ENCODE measurements at places on chromosomes 1 and 21. TPM values are rescaled to one million over a fixed set of nuclear protein-coding genes. Genes with fewer than 3 reads are reported as not detected.
A peak's percentile ranks its signal among the peaks of the same experiment; 100 is the strongest.

Gene NCAM2
- total RNA-seq: 54.5 TPM

Gene TSPAN1
- total RNA-seq: 0.58 TPM

Gene TBX15
- 2.7 TPM for total RNA-seq

Gene USH2A
- not detected for total RNA-seq

GRCh38 chr21:41169701-41170100 lies 1.7 kb downstream of the BACE2 start:
- no peak for DNase-seq
- H3K4me3 ChIP-seq: no peak overlapping the region
- no peak overlapping the region for H3K27ac ChIP-seq
- peaks cover 16% of the 10 kb centered on the region for H3K4me1 ChIP-seq
- no peaks in the 10 kb centered on the region for H3K27me3 ChIP-seq
- no peaks in the 10 kb centered on the region for H3K36me3 ChIP-seq

DNA sequence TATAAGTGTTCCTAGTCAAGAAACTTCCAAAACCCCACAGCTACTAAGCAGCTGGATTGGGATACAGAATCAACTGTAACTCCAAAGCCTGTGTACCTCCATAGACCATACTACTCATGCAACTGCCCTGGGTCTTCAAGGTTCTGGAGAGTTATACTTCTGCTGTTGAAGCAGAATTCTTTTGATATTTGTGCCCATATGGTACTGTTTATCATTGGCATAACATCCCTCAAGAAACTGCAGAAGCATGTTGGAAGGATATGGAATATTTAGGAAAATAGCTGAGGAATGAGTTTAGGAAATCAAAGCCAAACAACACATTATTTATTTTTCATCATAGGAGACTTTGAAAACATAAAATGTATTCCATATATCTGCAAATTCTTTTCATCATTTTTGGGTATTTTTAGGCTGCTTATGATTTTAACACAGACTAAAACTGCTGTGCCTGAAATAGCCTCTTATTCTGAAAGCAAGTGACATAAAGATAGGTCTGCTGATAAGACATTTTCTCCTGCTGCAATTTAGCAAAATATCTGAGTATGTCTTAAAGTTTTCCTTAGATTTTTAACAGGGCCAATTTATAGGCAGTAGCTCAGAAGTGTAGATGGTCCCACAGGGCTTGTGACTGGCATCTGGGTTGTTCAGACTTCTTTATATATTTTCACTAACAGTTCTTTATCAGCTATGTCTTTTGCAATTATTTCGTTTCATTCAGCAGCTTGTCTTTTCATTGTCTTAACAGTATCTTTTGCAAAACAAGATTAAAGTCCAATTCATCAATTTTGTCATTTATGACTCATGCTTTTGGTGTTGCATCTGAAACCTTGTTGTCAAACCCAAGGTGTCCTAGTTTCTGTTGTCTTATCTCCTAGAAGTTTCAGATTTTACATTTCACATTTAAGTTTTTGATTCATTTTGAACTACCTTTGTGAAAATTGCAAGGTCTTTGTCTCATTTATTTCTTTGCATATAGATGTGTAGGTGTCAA lies 41.1 kb upstream of the ZNF124 start:
- no peak for DNase-seq
- peaks cover 16% of the 10 kb centered on the region for H3K36me3 ChIP-seq
- H3K27me3 ChIP-seq: no peaks in the 10 kb centered on the region

DNA sequence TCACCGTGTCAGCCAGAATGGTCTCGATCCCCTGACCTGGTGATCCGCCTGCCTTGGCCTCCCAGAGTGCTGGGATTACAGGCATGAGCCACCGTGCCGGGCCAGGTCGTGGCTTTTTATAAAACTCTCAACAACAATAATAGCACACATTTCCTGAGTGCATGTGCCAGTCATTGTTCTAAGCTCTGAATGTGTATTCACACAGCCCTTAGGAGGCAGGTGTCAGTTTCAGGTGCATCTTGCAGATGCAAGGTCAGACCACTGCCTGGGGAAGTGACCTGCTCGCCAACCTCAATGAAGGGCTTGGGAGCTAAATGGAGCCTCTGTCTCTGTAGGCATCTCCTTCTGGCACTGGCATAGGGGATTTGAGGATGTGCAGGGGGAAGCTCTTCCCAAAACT lies 1.6 kb upstream of the LEFTY2 start:
- no peak overlapping the region for H3K4me3 ChIP-seq
- peaks cover 7% of the 10 kb centered on the region for H3K4me1 ChIP-seq
- H3K27ac ChIP-seq: no peak overlapping the region
- no peaks in the 10 kb centered on the region for H3K27me3 ChIP-seq
- DNase-seq: no peak

GRCh38 chr1:109210058-109210457 lies 3.7 kb upstream of the SARS1 start:
- DNase-seq: no peak
- peaks cover 15% of the 10 kb centered on the region for H3K4me1 ChIP-seq
- no peaks in the 10 kb centered on the region for H3K27me3 ChIP-seq
- peaks cover 3% of the 10 kb centered on the region for H3K36me3 ChIP-seq
- H3K4me3 ChIP-seq: no peak overlapping the region

Gene MXRA8
- 9.1 TPM for total RNA-seq

Gene GABPA
- total RNA-seq: 24.8 TPM

Gene CAPN8
- total RNA-seq: not detected

GRCh38 chr1:116560704-116561490 lies 9.9 kb downstream of the CD58 start:
- H3K27ac ChIP-seq: peak overlapping the region; percentile 6
- no peaks in the 10 kb centered on the region for H3K27me3 ChIP-seq
- H3K4me1 ChIP-seq: peaks cover 21% of the 10 kb centered on the region
- peaks cover 3% of the 10 kb centered on the region for H3K36me3 ChIP-seq

DNA sequence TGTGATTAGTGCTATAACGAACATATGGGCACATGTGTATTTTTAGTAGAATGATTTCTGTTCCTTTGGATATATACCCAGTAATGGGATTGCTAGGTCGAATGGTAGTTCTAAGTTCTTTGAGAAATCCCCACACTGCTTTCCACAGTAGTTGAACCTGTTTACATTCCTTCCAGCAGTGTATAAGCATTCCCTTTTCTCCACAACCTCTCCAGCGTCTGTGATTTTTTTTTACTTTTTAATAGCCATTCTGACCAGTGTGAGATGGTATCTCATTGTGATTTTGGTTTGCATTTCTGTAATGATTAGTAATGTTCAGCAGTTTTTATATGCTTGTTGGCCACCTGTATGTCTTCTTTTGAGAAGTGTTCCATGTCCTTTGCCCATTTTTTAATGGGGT lies 81.8 kb upstream of the SLC44A3 start:
- no peak overlapping the region for H3K4me3 ChIP-seq
- H3K27me3 ChIP-seq: no peaks in the 10 kb centered on the region
- H3K36me3 ChIP-seq: no peaks in the 10 kb centered on the region
- DNase-seq: no peak
- no peaks in the 10 kb centered on the region for H3K4me1 ChIP-seq
- no peak overlapping the region for H3K27ac ChIP-seq

- no peaks in the 10 kb centered on the region for H3K36me3 ChIP-seq
- DNase-seq: no peak
- no peak overlapping the region for H3K27ac ChIP-seq
- H3K4me3 ChIP-seq: no peak overlapping the region
- H3K27me3 ChIP-seq: no peaks in the 10 kb centered on the region
- H3K4me1 ChIP-seq: no peaks in the 10 kb centered on the region
Measured at GRCh38 chr1:78292361-78292760, 198.4 kb upstream of the PTGFR start.
